ENCODE measurements at places on chromosomes 12 and 14.

DNA sequence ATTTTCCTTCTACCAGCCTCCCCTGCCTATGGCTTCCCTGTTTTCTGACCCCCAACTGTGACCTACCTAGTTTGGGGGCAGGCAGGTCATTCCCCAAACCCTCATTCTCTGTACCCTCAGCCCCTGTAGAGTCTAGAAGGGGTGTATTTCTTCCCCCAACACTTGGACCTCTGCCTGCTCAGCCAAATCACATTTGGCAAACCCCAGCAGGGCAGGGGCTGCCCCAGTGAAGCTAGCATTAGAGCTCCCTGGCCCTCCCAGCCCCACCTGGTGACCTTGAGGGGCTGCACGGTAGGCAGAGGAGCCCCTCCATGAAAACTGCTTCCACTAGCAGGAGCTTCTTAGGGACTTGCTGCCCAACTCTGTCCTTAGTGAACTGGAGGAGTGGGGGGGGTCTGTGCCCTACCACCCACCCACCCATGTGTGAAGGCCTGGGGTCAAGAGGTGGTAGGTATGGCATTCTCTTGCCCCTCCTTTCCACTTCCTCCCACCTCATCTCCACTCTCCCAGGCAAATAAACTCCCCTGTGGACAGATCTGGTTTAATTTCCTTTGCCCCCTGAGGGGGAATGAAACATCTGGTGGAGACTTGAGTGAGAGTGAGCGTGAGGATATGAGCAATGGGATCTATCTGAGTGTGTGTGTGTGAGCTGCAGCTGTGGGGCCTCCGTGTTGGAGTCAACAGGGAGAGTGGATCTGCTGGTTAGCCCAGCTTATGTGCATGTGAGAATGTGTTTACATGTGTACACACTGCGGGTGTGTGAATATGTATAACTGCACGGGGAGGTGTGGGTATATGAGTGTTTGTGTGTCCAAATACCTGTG lies 1.6 kb downstream of the NXPH4 start:
- no peak for DNase-seq

DNA sequence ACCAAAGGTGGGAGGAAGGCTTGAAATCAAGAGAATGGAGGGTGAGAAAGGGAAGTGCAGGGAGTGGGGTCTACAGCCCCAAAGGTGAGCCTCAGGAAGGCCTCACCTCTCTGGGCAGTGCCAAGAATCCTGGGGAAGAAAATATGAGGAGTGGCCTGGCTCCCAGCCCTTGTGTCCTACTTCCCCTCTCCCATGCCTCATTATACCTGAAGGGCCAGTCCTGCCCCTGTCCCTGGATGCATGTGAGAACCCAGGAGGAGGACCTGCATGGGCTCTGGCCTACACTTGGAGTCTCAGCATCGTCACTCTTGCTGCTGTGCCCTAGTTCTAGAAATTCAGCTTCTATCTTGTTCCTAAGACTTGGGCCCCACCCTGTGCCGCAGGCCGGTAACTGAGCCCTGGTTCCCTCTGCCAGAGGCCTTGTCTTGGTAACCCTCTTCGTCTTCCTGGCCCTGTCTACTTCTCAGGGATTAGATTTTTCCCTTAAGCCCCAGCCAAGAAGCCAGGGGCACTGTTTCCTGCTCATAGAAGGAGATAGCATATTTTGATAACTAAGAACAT lies 10.9 kb upstream of the MYH7 start:
- DNase-seq: no peak

DNA sequence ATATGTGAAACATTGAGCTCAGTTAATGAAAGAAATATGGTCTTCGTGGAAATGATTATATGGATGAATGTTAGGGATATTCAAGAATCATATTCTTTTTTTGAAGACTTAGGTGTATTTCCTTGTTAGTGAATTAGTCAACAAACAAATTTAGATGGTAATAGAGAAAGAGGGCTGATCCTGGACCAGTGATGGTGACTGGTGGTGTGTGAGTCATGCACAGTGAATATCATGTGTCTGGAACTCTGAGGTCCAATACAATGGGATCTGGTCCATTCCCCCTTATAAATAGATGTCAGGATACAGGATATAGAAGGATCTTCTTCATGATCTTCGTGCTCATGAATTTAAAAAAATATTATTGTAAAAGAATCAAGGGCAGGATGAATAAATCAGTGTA lies 64.4 kb upstream of the RTL1 start:
- DNase-seq: no peak

GRCh38 chr12:12398026-12398859 lies 41.4 kb downstream of the BORCS5 start:
- DNase-seq: peak; percentile 18

DNA sequence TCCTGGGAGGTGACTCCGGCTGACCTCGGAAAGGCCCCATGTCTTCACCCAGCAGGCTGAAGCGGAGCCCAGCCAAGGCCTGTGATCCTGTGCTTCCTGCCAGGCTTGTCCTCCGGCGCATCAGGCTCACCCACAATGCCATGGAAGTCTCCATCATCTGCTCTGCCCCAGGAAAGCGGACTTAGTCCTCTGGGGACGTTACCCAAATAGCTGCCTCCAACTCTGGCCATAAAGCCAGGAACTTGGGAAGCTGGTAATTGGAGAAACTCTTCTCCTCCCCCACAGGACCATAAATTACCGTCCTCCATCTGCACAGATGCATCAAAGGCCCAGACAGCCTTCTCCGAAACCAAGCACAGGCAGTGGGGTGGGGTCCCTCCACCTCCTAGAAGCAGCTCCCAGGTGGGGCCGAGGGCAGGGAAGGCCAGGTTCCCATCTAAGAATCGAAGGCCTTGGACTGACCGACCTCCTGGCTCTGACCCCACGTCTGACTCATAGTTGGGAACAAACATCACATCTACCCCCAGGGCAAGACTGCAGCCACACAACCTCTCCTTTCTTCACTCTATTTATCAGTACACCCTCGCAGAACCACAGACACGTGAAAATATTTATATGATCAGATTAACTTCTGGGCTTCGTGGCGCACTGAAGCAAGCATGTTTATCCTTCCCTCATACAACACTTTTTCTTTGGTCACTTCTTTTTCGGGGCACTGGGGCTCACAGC lies 56.4 kb downstream of the PITPNM2 start:
- DNase-seq: peak; percentile 46

DNA sequence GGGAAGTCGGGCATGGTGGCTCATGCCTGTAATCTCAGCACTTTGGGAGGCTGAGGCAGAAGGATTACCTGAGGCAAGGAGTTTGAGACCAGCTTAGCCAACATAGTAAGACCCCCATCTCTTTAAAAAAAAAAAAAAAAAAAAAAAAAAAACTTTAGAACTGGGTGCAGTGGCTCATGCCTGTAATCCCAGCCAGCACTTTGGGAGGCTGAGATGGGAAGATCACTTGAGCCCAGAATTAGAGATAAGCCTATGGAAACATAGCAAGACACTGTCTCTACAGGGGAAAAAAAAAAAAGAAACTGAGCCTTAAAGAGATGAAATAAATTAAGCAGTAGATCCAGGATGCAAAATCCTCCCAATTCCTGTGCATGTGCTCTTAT lies 1.7 kb upstream of the PA2G4 start:
- DNase-seq: no peak

All from T47D (cell line).